ENCODE measurements at places on chromosomes 1 and 21. TPM values are rescaled to one million over a fixed set of nuclear protein-coding genes. Genes with fewer than 3 reads are reported as not detected.

PRKACB gene
- 210 TPM for total RNA-seq

LACTBL1 gene
- not detected for total RNA-seq

HES2 gene
- 0.18 TPM for total RNA-seq

CD1D gene
- total RNA-seq = 0.09 TPM

FCAMR gene
- not detected for total RNA-seq

TMEM125 gene
- total RNA-seq = 1.3 TPM

PRKCZ gene
- 30.8 TPM for total RNA-seq

Measured in cerebellum (tissue), 4 donors.